ENCODE measurements at places on chromosomes 5 and 9.
A peak's percentile ranks its signal among the peaks of the same experiment; 100 is the strongest.

- DNase-seq = no peak
These were observed 169.7 kb downstream of the C9orf50 start for GRCh38 chr9:129451089-129451656.

- no peak for DNase-seq
These were observed 76.4 kb upstream of the PRSS3 start for GRCh38 chr9:33718987-33719386.

DNA sequence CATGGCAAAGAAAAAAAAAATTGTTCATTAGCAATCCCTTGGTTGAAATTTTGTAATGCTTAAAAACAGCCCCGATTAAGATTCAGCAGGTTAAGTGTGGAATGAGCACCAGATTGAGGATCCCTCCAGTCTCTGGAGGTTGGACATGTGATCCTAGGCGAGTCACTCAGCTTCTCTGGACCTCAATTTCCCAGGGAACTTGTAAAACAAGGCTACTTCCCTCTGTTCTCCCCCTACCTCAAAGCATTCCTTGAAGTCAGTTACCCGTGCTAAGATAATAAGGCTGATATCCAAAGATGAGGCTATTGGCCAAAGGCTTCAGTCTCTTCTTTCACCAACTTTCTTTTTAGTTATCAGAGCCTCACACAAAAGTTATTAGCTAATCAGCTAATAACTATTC lies 2.9 kb downstream of the KLHL3 start:
- DNase-seq = no peak

GRCh38 chr9:68798423-68798822 lies 93.4 kb downstream of the PIP5K1B start:
- no peak for DNase-seq

DNA sequence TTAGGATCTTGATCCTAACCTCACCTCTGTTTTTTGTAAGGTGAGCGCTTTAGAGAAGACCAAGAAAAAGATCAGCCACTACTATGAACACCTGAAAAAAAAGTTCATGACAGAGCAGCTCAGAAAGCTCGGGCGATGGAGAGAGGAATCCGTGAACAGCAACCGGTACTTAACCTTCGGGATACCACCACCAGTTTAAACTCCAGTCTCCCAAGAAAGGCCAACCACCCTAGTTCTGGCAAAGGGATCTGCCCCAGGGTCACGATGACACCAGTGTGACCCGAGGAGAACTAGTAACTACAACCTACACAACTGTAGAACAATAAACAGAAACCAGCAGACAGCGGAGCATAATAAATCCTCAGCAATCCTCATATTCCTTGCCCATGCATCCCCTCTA lies 8.5 kb downstream of the C5orf52 start:
- DNase-seq = no peak

GRCh38 chr9:504921-505740 lies 290.5 kb downstream of the DOCK8 start:
- DNase-seq = no peak

GRCh38 chr5:109614981-109615380 lies 74.7 kb upstream of the MAN2A1 start:
- DNase-seq = no peak

DNA sequence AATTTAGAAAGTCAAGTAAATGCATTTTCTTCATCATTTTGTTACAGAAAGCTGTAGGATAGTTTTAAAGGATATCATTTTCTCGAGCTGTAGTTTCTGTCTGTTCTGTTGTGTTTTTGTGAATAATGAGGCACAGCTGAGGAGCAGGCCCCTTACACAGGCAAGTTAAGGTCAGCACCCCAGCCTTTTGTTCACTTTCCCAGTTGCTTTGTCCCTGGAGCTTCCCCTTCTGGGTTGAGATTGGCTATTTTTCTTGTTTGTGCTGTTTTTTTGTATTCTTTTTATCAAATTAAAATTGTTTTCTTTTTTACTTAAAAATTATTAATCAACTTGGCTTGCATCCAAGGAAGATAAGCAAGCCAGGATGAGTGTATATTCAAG lies 213.8 kb upstream of the ACTBL2 start:
- no peak for DNase-seq

- DNase-seq = no peak
These were observed 556.6 kb upstream of the TUSC1 start for GRCh38 chr9:26234865-26235264.

GRCh38 chr9:107740088-107740980 lies 250.8 kb upstream of the KLF4 start:
- no peak for DNase-seq

DNA sequence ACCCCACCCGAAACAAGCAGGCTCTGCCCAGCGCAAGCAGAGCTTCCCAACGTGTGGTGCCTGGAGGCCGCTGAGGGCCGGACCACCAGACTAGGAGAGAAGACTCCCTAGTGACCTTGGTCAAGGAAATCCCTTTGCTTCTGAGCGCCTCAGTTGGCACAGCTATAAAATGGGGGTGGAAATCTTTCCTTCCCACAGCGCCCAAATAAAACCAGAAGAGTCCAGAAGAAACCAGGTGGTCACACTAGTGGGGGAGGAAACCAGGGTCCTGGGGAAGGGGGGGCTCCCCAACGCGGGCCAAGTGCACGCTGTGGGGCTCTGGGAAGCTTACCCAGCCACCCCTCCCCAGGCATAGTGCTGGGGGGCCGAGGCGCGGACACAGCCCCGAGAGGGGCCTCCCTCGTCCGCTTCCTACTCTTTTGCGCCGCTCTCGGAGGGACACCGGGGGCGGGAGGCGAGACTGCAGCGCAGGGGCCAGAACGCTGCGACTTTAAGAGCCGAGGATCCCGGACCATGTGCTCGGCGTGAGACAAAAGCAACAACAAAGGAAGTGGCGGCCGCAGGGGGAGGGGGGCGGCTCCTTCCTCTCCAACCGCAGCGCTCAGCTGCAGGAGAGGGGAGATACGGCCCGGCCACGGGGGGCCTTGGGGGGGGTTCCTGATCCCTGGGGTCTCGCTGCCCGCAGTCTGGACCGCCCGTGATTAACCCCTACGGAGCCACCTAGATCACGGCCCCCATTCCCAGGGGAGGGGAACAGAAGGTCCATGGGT lies 885 bp downstream of the RNF44 start:
- DNase-seq = peak; percentile 57

DNA sequence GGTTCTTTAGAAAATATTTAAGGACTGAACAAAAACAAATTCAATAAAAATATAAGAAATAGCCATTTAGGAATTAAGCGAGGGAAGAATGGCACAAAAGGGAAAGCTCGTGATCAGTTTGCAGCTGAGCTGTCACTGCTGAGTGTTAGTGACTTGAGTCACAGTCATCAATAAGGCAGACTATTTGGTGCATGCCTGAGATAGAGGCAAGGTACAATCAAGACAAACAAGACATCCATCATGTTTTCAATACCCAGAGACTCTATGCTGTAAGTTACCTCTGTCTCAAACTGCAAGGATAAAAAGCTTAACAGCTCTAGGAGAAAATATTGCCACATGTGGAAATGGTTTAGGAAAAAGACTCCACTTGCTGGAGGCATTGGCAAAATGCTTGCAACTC lies 426.4 kb upstream of the TYRP1 start:
- DNase-seq = no peak

- DNase-seq = no peak
These were observed 85.1 kb downstream of the MACROH2A1 start for GRCh38 chr5:135313946-135314345.

GRCh38 chr9:119268985-119269384 lies 100.2 kb downstream of the BRINP1 start:
- DNase-seq = no peak

DNA sequence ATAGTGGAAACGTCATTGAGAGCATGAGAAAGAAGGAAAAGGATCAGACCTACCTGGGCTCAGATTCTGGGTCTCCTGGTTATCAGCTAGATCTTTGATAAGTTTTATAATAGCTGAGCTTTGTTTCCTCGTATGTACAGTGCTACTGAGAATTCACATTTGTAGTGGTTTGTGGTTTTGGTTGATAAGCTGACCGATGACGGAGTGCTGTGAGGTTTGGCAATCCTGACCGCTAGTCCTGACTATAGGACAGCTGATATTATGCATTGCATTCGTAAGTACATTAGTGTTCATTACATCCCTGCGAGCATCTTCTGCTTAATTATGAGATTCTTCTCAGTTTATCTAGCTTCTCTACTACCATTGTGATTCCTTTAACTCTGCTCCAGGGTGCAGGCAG lies 190.7 kb upstream of the SLC27A6 start:
- no peak for DNase-seq

DNA sequence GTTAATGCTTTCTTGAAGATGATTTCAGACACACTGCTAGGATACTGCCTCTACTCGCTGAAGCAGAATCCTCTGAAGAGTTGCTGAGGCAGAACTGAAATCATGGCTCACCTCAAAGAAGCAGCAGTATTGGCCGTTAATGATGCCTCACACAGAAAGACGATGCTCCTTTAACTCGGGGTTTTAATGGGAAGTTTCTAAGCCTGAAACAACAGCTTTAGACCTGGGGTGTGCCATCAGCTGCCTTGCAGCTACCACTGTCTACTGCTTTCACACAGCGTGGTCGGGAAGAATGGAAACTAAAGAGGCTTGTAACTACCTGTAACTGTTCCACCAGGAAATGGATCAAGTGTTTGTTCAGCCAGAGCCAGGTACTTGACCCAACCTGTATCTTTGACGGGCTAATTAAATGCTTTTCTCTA lies at the start of gene CTXN3:
Gene CTXN3, plus strand, starts transcription at position 65 of the 422 bp plus-strand sequence. CDS start 8,440 bp downstream, outside the sequence.
- DNase-seq = peak; percentile 88

GRCh38 chr9:127463911-127464310 lies 12.6 kb downstream of the LRSAM1 start:
- DNase-seq = no peak

- DNase-seq = no peak
These were observed 27.3 kb upstream of the TCOF1 start for GRCh38 chr5:150329881-150330876.

- no peak for DNase-seq
These were observed 92.1 kb downstream of the TLE4 start for GRCh38 chr9:79663878-79664277.

DNA sequence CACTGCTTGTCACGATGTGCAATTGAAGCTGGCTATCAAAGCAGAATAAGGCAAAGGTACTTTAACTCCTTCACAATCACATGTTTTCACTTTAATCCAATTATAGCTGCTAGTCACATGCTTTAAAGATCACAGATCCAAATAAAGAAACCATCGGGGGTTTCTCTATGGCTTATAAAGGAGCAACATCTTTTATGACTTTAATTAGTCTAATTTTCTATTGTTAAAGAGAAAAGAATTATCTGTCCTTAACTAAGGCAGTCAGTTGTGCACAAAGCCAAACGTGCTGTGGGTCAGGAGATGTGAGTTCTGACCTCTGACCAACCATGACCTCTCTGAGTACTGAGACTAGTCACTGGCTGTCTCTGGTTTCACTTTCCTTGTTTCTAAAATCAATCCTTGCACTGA lies 561.1 kb downstream of the RAB3C start:
- DNase-seq = no peak

GRCh38 chr5:180399401-180400215 lies 46.5 kb upstream of the GFPT2 start:
- no peak for DNase-seq

DNA sequence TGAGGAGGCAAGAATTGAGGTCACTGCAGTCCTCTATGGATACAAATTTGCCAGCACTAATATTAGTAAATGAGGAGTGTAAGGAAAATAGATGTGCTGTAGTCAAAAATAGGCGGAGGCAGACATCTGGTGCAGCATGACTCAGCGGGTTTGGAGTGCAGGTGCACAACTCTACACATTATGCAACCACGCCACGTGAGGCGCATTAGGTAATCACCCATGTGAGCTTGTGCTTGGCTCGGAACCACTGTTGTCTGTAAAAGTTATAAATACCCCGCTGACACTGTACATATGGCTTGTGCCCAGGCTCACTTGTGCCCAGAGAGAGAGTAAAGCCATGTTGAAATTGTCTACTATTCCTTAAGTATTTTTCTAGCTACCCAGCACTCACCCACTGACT lies 623.5 kb upstream of the NUDT12 start:
- DNase-seq = no peak

GRCh38 chr9:104826911-104827310 lies 63.0 kb downstream of the NIPSNAP3B start:
- no peak for DNase-seq

GRCh38 chr5:179111267-179112207 lies 51.4 kb downstream of the ZNF354C start:
- no peak for DNase-seq

DNA sequence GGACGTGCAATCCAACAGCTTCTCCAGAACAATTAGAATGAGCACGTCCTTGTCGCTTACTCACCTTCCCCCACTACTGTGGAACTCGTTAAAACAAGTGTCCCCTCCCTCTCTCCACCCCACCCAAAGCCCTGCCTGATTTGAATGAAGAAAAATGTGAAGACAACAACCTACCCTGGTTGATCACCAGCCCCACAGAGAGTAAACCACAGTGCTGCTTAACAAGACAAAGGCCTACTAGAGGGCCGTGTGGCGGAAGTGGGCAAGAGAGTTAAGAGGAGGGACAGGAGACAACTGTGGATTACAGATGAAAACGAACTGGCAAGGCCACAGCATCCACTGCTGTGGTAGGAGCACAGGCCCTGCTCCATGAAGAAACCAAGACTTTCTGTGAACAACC lies 51.1 kb downstream of the CDK5RAP2 start:
- DNase-seq = no peak

DNA sequence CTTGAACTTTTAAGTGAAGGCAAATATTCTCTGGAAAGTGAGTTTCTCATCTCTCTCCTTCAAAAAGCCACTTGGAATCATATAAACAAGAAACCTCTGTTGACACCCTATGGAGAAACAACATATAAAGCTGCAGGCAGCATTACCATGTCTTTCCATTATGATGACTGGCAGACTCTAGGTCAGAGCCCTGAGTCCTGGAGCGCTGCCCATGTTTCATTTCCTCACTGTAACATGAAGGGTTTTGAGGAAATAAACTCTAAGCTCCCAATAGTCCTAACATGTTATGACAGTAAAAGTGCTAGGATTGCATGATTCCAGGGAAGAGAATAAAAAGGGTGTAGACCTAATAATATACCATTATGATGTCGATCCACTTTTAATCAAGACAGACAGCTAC lies 220.6 kb downstream of the CTNND2 start:
- DNase-seq = no peak

GRCh38 chr5:17359451-17360011 lies 138.5 kb upstream of the TAF11L2 start:
- DNase-seq = no peak
